Progenitor cell of endocrine pancreas (in vitro differentiated cells): ENCODE measurements at places on chromosomes 12 and 14.

DNA sequence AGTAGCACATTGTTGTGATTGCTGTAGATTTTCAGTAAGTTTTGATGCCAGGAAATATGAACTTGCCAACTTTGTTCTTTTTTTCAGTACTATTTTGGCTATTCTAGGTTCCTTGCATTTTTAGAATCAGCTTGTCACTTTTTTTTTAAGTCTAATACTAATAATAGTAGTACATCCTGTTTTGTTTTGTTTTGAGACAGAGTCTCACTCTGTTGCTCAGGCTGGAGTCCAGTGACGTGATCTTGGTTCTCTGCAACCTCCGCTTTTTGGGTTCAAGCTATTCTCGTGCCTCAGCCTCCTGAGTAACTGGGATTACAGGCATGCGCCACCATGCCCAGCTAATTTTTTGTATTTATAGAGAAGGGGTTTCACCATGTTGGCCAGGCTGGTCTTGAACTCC, 16.5 kb downstream of the PWP1 start:
- peaks cover 68% of the 10 kb centered on the region for H3K36me3 ChIP-seq
- no peaks in the 10 kb centered on the region for H3K27me3 ChIP-seq
- H3K4me1 ChIP-seq, result no peaks in the 10 kb centered on the region
- no peak overlapping the region for H3K4me3 ChIP-seq
- DNase-seq, result no peak

GRCh38 chr14:92590941-92591340, 77.4 kb downstream of the RIN3 start:
- no peaks in the 10 kb centered on the region for H3K4me1 ChIP-seq
- H3K27me3 ChIP-seq, result no peaks in the 10 kb centered on the region

GRCh38 chr12:93016752-93017350, 87.8 kb upstream of the EEA1 start:
- peak overlapping the region; percentile 29 for H3K4me3 ChIP-seq
- no peaks in the 10 kb centered on the region for H3K36me3 ChIP-seq
- no peaks in the 10 kb centered on the region for H3K27me3 ChIP-seq
- peaks cover 51% of the 10 kb centered on the region for H3K4me1 ChIP-seq
- no peak for DNase-seq
- peak overlapping the region; percentile 99 for H3K27ac ChIP-seq

DNA sequence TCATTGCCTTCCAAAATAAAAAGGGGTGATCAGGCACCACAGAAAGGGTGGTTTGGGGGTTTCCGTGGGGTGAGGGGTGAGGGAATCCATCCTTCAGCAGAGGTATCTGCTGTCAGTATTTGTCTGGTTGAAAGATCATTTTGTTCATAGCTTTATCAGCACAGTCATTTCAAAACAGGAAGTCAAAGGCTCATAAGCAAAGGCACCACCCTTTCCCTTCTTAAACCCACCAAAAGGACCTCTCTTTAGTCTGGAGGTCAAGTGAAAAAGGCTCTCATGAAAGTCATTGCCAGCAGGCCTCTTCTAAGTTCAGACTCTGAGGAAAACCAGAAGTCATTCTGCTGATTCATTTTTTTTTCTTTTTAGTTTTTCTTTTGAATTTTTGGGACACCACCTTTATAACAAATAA, 6.2 kb downstream of the CHST11 start:
- H3K4me3 ChIP-seq, result no peak overlapping the region
- no peak overlapping the region for H3K27ac ChIP-seq
- H3K36me3 ChIP-seq, result peaks cover 1% of the 10 kb centered on the region
- DNase-seq, result no peak

- H3K27ac ChIP-seq, result peak overlapping the region; percentile 93
- no peaks in the 10 kb centered on the region for H3K27me3 ChIP-seq
- H3K4me1 ChIP-seq, result peaks cover 53% of the 10 kb centered on the region
- H3K36me3 ChIP-seq, result no peaks in the 10 kb centered on the region
Observed at GRCh38 chr12:92467886-92468285, 234.9 kb upstream of the PLEKHG7 start.

GRCh38 chr12:117053050-117053400, 46.2 kb downstream of the TESC start:
- H3K27me3 ChIP-seq, result peaks cover 38% of the 10 kb centered on the region
- H3K36me3 ChIP-seq, result no peaks in the 10 kb centered on the region
- H3K4me3 ChIP-seq, result no peak overlapping the region
- H3K27ac ChIP-seq, result no peak overlapping the region
- peaks cover 14% of the 10 kb centered on the region for H3K4me1 ChIP-seq
- DNase-seq, result no peak

GRCh38 chr12:71019282-71019831, 98.8 kb upstream of the PTPRR start:
- H3K27ac ChIP-seq, result no peak overlapping the region
- no peaks in the 10 kb centered on the region for H3K36me3 ChIP-seq
- DNase-seq, result no peak
- no peak overlapping the region for H3K4me3 ChIP-seq

DNA sequence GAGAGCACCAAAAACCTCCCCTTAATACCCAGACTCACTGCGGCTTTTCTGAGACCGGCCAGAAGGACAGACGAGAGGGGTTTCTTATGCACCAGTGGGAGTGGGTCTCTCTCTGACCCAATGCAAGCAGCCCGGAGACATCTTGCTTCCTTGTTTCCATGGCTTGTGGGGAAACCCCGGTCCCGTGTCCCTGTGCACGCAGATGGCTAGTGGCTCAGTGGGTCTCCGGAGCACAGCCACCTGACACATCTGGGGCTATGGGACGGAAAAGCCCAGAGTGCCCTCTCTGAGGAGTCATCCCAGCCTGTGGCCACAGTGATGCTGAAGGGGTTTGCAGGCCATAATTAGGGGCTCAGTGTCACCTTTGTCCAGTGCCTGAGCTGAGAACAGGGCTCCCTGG, 197.6 kb downstream of the PHETA1 start:
- DNase-seq, result no peak
- no peak overlapping the region for H3K27ac ChIP-seq
- peaks cover 2% of the 10 kb centered on the region for H3K36me3 ChIP-seq
- no peak overlapping the region for H3K4me3 ChIP-seq

- H3K27me3 ChIP-seq, result peaks cover 3% of the 10 kb centered on the region
- peaks cover 1% of the 10 kb centered on the region for H3K4me1 ChIP-seq
- H3K36me3 ChIP-seq, result peaks cover 6% of the 10 kb centered on the region
- DNase-seq, result no peak
- H3K4me3 ChIP-seq, result no peak overlapping the region
Observed at GRCh38 chr14:89841851-89842250, 112.7 kb downstream of the EFCAB11 start.
